Stimulated activated CD8-positive, alpha-beta memory T cell treated with anti-CD3 and anti-CD28 coated beads, Interleukin-4, amount 100 ng/mL, for 1 hour (primary cell): ENCODE measurements at places on chromosomes 11 and 22.

DNA sequence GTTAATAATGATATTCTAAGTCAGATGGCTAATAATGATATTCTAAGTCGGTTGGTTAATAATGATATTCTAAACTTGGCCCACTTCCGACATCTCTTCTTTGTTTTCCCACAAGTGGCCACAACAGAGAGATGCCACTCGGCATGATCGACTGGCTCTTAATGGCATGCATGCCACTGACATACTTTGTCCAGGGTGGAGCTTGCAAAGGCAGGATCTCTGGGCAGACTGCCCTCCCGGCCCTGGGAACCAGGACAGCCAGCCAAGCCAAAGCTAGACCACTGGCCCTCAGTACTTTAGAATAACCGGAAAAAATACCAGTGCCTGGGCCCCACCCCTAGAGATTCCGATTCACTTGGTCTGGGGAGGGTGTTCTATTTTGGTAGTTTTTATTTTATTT is 78.1 kb downstream of the KIAA1671 start:
- no peak for DNase-seq

DNA sequence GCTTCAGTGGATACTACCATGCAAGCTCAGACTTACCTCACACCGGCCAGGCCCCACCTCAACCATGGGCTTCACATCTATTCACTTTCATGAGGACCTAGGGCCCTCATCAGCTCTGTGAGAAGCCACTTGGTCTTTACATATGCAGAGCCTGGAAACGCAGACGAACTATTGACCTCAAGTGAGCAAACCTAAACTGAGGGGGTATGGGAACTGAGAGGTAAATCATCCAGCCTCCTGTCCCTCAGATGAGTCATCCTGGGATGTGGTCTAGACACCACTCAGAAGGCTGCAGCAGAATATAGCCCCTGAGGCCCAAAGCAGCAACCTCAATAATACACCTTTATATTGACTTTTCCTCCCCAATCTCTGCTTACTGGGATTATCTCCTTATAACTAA is 578.0 kb downstream of the INSC start:
- DNase-seq: no peak

DNA sequence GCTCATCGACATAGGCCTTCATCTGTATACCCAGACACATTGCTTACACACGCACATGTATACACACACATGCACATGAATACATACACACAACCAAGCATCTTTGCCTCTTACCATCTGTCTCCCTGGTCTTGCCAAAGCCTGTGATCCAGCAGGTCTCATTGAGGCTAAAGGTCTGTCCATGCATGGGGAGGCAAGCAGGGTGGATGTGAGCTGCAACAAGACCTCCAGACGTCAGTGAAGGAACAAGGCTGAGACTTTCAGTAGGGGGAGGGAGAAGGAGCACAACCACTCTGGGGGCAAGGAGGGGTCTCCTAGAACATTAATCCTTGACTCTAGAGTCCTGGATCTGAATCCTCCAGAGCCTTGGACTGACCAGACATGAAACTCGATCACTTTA is 23.7 kb downstream of the TMPRSS13 start:
- no peak for DNase-seq

- DNase-seq: no peak
These were observed 904 bp downstream of the SLC35F2 start for GRCh38 chr11:107857550-107858216.

GRCh38 chr22:39318507-39319283 is 728 bp downstream of the RPL3 start:
- no peak for DNase-seq

GRCh38 chr22:50507421-50507990 is at the start of gene LMF2:
TSS of gene LMF2 (minus strand) at chr22:50507702. CDS start at chr22:50507675, 27 bp downstream.
- peak; percentile 89 for DNase-seq
